IPS-NIHi11 (cell line): ENCODE measurements at places on chromosomes 3 and 15.

- DNase-seq, result no peak
These were observed 6.5 kb upstream of the CORO2B start for GRCh38 chr15:68572309-68572708.

GRCh38 chr15:82129761-82130160, 83.9 kb upstream of the MEX3B start:
- no peak for DNase-seq

DNA sequence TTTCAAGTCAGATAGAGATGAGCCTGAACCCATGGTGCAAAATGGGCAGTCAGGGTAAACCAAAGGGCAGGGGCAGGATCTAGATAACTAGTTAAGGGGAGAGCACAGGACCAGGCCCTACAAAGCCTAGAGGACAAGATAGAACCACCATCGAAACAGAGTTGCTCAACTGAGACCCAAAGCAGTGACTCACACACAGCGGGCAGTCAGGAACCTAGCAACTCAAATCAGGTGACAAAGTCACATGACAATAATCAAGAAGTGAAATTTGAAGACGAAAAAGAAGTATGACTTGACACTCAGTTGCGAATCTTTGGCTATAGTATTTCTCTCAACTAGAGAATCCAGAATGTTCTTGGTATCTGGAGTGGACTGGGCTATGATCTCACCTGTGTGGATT, 136.0 kb upstream of the PTPRG start:
- no peak for DNase-seq

- no peak for DNase-seq
These were observed 53.6 kb upstream of the UBE2E1 start for GRCh38 chr3:23752126-23752525.

- DNase-seq, result no peak
These were observed 356.6 kb upstream of the UBE2E2 start for GRCh38 chr3:22846566-22846965.

GRCh38 chr3:190694335-190695001, 168.0 kb downstream of the GMNC start:
- DNase-seq, result no peak

GRCh38 chr3:160133757-160134156, 91.5 kb upstream of the C3orf80 start:
- DNase-seq, result peak; percentile 54

DNA sequence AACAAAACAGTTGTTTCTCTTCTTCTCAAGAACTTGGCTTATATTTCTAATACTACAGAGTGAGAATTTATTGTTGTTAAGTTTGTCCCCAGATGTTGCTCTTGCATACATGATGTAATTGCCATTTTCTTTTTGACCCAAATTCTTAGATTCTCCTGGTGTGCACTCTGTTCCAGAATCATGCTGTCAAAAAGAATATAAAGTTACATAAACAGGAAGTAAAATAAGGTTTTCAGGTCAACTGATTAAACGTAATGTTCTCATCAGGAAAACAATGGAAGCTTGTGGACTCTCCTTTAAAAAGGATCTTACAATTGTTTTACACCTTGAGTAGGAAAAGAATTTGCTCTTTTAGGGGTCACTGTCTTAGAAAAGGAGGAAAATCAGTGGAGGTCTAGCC, 121.8 kb downstream of the ADAM10 start:
- no peak for DNase-seq

DNA sequence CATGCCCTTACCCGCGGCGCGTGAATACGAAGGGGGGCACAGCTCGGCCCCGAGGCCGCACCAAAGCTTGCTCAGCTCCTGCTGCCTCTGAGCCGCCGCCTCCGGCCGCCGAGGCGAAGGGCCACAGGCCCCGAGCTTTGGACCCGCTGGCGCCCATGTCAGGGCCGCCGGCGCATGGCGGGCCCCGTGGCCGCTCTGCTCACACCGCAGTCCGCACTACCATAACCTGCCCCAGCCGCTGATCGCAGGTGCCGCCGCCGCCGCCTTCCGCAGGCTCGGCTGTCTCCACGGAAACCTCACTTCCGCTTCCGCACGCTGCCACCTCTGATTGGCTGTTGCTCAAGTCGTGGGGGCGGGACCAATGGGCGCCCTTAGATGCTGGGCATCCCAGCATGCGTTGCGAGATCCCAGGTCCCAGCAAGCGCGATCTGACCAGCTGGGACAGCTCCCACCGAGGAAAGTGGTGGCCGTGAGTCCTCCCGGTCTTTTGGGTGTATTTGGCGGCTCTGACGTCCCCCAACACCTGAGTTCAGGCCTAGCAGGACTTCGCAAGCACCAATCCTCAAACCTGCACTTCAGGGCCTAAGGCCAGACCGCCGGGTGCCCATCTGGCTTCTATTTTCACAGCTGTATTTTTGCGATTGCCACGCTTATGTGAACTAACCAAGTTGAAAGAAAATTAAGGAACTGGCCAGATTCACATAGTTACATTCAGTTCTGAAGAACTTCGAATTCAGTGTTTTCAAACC, at the start of gene TUSC2:
Gene TUSC2 (minus strand): TSS at position 281 of the 749 bp plus-strand sequence. CDS start 124 bp downstream, at position 157.
- DNase-seq, result peak; percentile 95

DNA sequence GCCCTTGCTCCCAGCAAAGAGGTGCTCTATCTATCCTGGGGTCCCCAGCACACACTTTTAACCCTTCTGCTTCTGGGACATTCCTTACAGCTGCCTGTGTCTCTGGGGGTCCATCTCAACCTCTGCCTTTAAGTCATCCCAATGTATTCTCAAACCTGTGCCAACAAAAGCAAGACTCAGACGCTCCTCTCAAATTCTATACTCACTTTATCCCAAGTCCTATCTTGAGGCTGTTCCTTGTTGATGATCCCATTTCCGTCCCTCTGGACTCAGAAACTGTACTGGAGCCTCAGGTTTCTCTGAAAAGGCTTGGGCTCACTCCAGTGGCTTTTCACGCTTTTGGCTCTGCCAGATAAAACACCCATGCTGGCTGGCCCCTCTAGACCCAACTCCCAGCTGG, 69.7 kb downstream of the XXYLT1 start:
- DNase-seq, result no peak

- no peak for DNase-seq
These were observed 30.4 kb downstream of the PSTPIP1 start for GRCh38 chr15:77025083-77025901.

- DNase-seq, result no peak
These were observed 2.5 kb downstream of the CTDSPL start for GRCh38 chr3:37863949-37864822.

DNA sequence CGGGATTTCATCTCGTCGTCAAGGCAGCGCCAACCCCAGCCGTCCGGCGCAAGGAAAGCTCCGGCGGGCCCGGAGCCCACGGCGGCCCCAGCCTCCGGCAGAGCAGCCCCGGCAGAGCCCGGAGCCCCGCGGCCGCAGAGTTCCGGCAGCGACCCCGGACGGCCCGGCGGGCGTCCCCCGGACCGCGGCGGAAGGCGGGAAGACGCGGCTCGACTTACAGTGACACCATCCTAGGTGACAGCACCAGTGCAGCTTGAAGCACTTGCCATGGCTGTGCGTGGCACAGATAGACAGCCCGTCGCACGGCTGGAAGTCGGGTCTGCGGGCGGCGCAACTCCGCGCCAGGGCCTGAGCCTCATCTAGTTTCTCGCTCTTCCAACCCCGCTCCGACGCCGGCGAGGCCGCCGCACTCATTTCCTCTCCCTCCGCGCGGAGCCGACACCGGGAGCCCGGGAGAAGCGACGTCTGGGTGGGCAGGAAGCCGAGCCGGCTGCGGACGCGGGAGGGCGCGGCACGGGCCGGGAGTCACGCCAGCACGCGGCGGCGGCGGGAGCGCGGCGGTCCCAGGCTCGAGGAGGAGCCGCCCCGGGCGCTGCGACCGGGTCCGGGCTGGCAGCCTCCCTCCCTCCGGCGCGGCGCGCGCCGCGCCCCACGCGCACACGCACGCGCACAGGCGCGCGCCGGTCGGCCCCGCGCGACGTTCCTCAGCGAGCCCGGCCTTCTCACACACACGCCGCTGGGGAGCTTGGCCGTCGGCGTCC, at the start of gene C3orf70:
Gene C3orf70 (minus strand): TSS at position 651 of the 761 bp plus-strand sequence. CDS start 237 bp downstream, at position 414.
- peak; percentile 79 for DNase-seq

GRCh38 chr3:10563396-10563795, 58.0 kb upstream of the ATP2B2 start:
- no peak for DNase-seq

DNA sequence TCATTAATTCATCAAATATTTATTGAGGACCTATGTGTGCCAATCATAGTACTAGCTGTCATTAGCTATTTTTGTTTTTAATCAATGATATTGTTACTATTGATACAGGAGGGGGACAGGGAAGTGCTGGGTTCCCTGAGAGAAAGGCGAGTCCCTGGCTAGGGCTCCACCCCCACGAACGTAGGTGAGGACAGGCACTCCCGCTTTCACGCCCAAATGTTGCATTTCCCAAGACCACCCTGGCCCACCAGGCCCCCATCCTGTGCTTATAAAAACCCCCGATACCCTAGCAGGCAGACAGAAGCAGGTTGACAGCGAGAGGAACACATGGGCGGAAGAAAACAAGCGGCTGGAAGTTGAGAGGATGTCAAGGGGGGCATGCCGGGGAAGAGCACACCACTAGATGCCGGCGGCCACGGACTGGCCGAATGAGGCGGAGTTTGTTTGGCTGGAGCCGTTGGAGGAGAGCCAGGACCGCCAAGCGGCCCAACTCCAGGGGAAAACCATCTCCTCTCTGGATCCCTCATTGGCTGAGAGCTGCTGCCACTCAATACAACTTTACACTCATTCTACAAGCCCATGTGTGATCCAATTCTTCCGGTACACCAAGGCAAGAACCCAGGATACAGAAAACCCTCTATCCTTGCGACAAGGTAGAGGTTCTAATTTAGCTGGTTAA, 798.7 kb upstream of the SEMA6D start:
- DNase-seq, result no peak

- peak; percentile 48 for DNase-seq
These were observed 24.1 kb upstream of the NOX5 start for GRCh38 chr15:68990231-68990991.

- DNase-seq, result no peak
These were observed 145.0 kb downstream of the LRRK1 start for GRCh38 chr15:101063891-101064794.

DNA sequence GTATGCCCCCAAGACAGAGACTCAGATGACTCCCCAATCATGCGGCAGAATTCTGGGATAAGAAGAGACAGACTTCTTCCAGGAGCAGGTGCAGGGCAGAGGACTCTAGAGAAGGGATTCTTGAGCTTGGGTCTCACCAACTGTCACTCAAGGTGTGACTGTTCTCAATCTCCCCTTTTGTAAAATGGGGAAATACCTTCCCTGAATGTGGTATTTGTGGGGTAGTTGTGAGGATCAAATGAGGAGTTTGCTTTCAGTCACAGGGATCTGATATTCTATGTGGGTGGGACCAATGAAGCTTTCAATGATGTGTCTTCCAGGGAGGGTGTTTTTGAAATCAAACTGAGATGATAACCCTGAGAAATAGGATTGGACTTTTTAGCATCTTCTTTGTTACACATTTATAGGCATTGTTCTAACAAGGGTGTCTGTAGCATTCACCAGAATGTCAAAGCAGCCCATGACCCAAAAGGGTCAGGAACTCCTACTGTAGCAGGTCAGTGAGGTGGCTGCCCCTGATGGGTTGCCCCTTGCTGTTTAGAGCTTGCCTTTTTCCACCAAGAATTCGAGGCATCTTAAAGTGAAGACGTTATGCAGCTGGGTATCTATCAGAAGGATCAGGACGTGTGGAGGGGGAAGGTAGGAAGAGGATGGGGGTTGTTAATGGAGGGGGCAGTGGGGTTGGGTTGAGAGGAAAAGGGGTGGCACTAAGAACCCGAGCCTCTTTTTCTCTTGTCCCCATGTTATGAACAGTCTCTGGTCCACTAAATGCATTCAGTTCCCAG, 28.8 kb downstream of the UMPS start:
- no peak for DNase-seq

DNA sequence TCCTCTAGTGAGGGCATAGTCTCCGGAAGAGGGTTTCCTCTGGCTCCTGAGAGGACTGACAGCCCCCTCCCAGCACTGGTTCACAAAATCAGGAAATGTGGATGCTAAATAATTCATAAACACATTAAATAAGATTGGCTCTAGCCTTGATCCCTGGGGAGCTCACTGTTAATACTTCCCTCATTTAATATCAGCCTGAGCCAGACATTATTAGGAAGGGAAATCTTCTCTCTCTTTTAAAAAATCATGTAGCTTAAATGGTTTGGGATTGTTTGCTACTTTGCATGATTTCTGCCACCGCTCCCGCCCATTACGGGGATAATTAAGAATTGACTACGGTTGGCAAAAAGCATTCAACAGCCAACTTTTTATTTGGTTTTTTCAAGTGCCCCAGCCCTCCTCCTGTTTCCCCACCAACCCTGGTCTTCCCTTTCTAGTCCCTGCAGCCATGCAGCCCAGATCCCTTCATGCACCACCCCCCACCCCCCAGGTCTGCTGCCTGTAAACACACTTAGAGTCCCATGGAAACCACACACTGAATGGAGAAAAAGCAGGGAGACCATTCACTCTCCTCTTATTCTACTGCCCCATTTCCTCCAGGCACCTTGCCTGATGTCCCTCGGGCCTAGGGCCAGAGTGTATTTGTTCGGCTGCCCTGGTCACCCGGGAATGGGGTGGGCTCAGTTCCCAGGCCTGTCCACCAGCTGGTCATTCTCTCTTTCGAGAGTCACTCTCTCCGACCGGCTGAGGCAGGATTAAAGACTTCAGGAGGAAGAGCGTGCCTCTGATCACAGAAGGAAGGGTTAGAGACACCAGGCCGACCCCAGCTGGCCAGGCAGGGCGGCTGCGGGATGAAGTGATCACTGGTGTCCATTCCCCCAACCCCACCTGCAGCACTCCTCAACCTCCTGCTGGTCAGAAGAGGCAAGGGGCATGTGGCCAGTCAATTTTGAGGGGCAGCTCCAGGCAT, 45.1 kb downstream of the SEMA5B start:
- DNase-seq, result no peak

DNA sequence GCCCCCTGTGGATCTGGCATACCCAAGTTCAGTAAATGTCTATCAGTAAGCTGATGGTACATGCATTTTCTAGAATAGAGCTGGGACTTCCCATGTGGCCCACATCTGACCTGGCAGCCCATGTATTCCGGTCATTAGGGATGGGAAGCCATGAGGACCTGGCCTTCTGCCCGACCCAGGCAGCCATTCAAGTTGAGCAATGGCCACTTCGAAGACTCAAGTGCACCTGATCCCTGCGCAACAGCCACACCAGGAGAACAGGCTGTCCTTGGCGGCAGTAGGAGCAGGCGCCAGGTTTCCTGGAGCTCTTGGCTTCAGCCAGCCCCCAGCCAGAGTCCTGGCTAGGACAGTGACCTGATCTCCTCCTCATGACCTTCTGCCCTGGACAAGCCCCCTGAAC, 14.6 kb downstream of the HEMK1 start:
- no peak for DNase-seq

DNA sequence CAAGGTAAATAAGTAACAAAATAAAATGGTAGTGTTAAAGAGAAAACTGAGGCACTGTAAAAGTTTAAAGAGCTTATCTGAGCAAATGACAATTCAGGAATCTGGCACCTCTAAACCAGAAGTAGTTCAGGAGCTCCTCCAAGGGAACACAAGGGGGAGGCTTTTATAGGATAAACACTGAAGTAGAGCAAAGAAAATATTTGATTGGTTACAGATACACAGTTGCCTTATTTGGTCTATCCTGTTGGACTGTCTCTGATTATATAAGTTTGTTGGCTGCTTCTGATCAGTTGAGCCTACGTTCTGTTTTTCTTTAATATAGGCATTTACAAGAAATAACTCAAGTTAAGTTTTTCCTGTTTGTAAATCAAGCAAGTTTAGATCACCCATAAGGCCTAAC, 146.9 kb downstream of the ERC2 start:
- DNase-seq, result no peak

GRCh38 chr3:31755926-31756658, 223.4 kb downstream of the STT3B start:
- DNase-seq, result no peak

- DNase-seq, result no peak
These were observed 126.7 kb upstream of the NR2E3 start for GRCh38 chr15:71683411-71684274.
